HCEC 1CT (cell line): ENCODE measurements at places on chromosomes 6 and 20.

GRCh38 chr6:2085657-2086056 lies 159.7 kb downstream of the GMDS start:
- DNase-seq: no peak

GRCh38 chr20:37384683-37385174 lies 38.8 kb downstream of the SRC start:
- DNase-seq: peak; percentile 41

DNA sequence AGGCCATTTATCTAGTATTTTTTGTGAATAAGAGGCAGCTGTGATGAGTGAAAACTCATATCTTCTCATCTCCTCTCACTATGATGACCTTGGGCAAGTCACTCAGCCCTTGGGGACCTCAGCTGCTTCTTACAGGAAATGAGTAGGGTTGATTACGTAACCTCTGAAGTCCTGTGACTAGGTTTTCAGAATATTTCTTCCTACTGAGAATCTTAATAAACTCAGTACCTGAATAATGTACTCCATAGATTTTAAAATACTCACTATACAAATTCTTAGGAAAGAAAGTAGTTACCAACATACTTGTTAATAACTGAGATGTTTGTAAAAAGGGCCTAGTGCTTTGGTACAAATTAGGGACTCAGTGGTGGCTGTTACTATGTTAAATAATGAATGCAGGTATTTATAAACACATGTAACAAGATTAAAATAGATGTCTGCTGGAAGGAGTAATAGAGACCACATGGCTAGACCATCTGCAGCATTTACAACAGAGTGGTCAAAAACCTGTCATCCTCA lies 60.9 kb downstream of the RPRD1B start:
- peak; percentile 90 for DNase-seq

- peak; percentile 78 for DNase-seq
Measured at GRCh38 chr6:95230071-95230740, 347.1 kb upstream of the MANEA start.

GRCh38 chr6:24324617-24325016 lies 33.2 kb downstream of the DCDC2 start:
- DNase-seq: no peak

DNA sequence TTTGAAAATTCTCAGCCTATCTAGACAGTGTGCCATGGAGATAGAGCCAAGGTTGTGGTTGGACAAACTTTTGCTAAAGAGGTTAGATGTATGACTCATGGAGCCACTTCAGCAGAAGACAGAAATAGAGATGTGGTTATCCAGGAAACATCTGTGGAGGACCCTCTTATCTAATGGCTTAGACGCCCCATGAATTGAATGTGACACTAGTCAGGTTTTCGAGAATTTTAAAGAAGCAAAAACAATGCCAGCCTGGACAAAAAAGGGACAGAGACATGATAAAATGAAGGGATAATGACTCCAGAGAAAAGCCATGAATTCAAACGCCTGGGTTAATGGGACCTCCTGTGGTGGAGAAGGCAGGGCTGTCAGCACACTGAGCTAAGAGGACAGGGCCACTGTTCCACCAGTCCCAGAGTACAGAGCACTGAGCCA lies 280.5 kb downstream of the CLVS2 start:
- no peak for DNase-seq

- DNase-seq: no peak
Measured at GRCh38 chr20:4159765-4160490, 144.6 kb upstream of the RNF24 start.

GRCh38 chr20:18543932-18544331 lies 23.3 kb upstream of the SMIM26 start:
- DNase-seq: no peak

DNA sequence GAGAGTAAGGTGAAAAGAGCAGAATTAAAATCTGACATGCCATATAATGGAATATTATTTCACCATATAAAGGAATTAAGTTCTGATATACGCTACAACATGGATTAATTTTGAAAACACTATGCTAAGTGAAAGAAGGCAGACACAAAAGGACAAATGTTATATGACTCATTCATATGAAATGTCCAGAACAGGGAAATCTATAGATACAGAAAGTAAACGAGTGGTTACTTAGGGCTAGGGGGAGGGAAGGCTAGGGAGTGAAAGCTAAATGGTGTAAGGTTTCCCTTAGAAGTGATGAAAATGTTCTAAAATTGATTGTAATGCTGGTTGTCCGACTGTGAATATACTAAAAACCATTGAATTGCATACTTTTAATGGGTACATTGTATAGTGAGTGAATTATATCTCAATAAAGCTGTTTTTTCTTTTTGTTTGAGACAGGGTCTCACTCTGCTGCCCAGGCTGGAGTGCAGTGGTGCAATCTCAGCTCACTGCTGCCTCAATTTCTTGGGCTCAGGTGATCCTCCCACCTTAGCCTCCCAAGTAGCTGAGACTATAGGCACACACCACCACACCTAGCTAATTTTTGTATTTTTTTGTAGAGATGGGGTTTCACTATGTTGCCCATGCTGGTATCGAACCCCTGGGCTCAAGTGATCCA lies 8.2 kb downstream of the PRPH2 start:
- peak; percentile 47 for DNase-seq

- no peak for DNase-seq
Measured at GRCh38 chr6:113921299-113921904, 49.5 kb downstream of the HDAC2 start.

- DNase-seq: no peak
Measured at GRCh38 chr6:27800731-27801373, 111.3 kb downstream of the OR2B2 start.

- peak; percentile 65 for DNase-seq
Measured at GRCh38 chr6:128507337-128508310, 12.8 kb downstream of the PTPRK start.

DNA sequence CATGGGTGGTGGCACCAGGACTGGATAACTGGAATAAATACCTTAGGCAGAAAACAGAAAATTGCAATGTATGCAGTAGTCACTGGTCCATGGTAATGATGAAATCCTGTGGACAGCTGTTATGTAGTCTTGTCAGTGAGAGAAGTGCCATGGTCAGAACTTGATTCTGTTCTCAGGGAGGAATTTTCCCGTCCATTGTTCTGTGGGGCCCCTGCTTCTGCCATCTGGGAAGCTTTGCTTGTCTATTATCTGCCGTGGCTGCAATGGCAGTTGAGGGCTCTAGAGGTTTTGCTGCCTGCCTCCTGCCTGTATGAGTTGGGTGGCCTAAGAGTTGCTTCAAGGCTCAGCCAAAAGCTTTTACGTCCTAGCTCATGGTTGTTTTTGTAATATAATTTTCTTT lies 126.8 kb upstream of the SLC35B3 start:
- no peak for DNase-seq

DNA sequence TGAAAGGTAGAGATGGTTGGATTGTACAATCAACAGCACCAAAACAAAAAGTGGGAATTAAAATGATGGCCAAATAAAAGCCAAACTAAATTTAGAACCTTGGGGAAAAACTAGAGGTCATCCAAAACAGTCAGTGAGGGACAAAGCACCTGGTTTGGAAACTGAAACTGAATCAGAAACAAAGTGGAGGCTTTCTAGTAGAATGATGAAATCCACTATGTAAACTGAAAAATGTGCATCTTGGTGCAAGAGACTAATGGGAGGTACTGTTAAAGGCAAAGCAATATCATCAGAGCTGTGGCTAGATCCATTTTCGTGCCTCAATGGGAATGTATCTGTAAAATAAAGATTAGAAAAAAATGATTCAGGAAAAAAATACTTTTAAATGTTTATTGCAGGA lies 380.0 kb upstream of the GJE1 start:
- DNase-seq: no peak

GRCh38 chr6:67219346-67219745 lies 1415.7 kb upstream of the ADGRB3 start:
- DNase-seq: no peak

GRCh38 chr20:39144757-39145156 lies 182.6 kb downstream of the DHX35 start:
- DNase-seq: no peak

DNA sequence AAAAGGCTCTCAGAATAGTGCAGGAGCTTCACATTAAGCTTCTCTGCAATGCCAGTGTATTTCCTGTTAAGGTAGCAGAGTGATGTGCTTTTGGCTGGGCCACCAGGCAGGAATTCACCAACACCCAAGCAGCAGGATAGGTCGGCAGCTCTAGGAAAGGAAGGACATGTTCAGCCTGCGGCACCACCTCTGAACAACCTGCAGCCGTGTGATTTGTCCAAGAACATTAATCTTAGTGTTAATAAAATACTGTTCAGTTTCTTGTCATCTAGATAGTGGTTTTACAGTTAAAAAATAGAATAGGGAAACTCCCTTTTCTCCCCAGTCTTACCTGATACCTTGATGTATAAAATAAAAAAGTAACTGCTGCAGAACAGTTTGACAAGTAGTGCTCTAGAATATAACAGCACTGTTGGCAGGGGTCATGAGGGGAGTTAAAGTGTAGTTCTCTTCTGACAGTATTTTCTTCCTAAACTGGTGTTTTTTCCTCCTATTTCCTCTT lies 18.8 kb downstream of the ZNF292 start:
- no peak for DNase-seq

GRCh38 chr6:169112483-169113320 lies 140.9 kb downstream of the THBS2 start:
- DNase-seq: no peak

DNA sequence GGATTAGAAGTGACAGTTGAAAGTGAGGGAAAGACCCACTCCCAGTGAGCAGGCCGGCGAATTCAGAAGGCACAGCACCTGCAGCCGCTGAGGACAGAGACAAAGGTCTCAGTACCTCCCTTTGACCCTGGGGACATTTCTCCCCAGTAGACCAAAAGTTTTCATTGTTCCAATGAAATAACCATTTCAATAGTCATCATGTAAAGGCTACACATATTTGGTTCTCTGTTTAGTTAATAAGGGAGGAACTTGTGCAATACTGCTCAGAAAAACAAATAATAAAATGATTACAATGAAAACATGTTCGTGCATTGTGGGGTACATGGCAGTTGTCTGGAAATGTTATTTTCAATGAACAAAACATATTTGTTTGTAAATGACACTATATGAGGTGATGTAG lies 52.5 kb downstream of the EDN1 start:
- no peak for DNase-seq

- DNase-seq: no peak
Measured at GRCh38 chr6:15086348-15087158, 159.3 kb upstream of the JARID2 start.

DNA sequence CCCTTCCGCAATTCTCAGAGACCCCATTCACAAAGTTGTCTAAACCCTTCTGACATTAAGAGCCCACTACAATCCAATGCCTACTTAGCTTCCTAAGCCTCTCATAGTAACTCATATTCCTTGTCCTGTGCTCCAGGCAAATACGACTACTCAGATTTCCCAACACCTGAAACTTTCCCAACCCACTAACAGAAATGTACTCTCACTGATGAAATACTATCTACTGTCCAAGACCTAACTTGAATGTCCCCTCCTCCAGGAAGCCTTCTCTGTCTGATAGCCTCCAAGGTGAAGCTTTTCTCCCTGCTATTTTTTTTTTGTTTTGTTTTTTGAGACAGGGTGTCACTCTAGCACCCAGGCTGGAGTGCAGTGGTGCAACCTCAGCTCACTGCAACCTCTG lies 30.4 kb downstream of the GPLD1 start:
- DNase-seq: no peak

DNA sequence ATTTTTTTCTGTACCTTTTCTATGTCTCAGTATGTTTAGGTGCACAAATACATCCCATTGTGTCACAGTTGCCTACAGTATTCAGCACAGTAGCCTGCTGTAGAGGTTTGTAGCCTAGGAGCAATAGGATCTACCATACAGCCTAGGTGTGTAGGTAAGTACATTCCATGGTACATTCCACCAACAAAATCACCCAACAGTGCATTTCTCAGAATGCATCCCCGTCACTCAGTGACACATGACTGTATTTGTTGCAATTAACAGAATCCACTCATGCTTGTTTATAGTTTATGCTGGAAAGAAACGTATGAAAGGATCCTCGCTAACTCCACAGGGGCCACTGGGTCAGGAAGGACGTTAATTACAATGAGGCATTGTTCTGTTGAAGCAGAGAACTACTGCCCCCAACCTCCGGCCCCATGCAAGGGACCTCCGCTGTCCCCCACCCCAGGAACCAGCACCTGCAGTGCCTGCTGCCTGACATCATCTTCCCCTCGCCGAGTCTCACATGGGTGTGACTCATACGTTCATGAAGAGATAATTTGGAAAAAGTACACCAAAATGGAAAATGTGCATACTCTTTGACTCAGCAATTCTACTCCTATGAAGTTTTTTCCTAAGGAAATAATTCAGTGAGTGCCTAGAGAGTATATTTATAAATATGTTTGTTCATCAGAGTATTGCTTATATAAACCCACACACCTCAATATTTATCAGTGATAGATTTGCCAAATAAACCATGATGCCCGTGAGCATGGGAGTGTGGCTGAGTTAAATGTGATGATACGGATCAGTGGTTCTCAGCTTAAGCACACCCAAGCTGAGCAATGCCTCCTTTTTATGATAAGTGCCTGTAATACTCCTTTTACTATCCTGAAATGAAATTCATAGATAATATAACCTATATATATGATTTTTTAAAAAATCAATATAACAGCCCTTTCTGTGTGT lies 156.4 kb upstream of the ECI2 start:
- DNase-seq: peak; percentile 39

DNA sequence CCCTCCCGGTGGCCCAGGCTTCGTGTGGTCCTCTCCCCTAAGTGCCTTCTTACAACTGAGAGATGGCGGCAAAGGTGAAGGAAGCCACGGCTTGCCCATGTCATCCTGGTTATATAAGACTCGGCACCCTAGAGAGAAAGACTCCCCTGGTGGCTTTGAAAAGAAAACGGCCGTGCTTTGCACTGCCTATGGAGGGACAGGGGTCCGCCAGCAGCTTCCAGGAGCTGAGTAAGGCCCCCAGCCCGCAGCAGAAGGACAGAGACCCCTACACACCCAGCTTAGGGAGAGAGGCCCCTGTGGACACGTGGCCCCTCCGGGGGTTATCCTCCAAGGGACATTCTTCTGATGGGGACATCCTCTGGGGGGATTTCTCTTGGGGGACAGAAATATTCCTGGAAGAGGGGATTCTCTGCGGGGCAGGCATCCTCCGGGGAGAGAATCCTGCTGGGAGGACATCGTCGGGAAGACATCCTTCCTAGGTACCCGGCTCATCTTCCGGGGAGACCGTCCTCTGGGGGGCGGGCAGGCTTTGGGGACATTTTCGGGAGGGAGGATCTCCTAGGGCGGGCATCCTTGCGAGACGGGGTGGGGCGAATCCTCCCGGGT lies 511 bp upstream of the OGFR start:
- DNase-seq: no peak

DNA sequence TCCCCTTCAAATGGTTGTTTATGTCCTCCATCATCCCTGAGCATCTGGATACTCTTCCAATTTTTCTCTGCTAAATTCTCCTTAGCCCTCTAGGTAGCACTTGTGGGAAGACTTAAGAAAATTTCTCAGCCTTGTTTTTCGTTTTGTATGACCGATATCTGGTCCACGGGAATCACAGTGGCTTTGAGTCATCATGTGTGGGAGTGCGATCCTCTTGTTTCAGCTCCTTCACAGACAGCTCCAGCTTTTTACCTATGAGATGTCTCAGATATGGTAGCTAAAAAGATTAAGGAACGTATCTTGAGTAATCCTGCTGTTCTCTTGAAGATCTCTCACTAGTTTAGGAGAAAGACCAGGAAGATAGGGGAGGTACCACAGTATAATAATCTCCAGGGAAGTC lies 196.1 kb downstream of the GRM1 start:
- DNase-seq: no peak

GRCh38 chr6:107318100-107318736 lies 141.1 kb downstream of the PDSS2 start:
- DNase-seq: peak; percentile 64

- DNase-seq: no peak
Measured at GRCh38 chr6:40074306-40075055, 140.2 kb upstream of the MOCS1 start.

- no peak for DNase-seq
Measured at GRCh38 chr20:19908576-19908975, 108.6 kb upstream of the NAA20 start.
